Putamen (tissue), 1 donor: ENCODE measurements at places on chromosomes 3 and 15.

DNA sequence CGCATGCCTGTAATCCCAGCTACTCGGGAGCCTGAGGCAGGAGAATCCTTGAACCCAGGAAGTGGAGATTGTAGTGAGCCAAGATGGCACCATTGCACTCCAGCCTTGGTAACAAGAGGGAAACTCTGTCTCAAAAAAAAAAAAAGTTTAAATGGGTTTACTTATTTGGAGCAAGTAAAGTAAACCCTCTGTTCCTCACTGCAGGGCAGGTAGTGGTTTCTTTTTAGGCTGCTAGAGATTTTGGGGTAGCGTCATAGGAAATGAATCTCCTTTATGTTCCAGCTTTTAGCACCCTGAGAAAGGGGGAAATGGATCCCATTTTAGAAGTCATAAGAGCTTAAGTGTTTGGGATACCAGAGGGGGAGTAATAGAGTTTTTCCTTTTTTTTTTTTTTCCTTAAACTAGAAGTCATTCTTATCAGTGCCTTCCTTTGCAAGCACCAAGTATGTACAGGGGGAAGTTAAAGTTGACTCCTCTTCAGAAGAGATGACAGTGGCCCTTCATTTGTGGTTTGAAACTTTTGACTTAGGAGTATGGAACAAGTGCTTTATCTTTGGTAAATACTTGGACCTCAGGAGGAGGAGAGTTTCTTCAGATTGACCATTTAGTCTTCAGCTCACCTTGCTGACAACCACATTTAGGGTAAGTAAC, 8.0 kb downstream of the PXK start:
- DNase-seq, result no peak

GRCh38 chr3:115806501-115806900, 183.2 kb downstream of the GAP43 start:
- no peak for DNase-seq

DNA sequence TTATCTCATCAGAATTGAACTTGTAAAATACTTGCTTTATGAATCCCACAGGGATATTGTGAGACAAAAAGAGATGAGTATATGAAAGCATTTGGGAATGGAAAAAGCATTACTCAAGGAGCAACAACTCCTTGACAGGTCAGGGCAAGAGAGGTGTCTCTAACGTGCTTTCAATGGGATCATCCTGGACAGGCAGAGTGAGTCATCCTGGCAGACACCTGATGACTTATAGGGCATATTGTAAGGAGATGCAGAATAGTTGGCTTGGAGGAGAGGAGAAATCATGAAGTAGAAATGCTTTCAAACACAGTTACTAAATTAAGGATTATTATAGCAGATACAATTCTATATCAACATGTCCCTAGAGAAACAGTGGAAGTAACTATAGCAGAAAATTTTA, 71.9 kb upstream of the THSD4 start:
- DNase-seq, result no peak

DNA sequence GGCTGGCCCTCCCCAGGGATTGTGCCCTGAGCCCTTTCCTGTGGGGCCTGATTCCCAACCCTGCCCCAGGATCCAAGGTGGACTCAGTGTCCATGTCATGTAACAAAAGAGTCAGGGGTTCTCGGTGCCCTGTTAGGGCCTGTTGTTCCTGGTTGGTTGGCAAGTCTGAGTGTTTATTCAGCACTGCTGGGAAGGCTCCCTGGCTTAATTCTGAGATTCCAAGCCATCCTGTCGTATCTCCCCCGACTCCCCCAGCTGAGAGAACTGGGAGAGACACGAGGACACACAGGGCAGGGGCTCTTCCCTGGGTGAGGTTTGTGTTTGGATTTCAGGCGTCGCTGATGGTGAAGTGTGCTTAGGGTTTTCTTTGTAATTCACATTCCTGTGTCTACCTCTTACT, 78.3 kb downstream of the EEFSEC start:
- DNase-seq, result no peak

DNA sequence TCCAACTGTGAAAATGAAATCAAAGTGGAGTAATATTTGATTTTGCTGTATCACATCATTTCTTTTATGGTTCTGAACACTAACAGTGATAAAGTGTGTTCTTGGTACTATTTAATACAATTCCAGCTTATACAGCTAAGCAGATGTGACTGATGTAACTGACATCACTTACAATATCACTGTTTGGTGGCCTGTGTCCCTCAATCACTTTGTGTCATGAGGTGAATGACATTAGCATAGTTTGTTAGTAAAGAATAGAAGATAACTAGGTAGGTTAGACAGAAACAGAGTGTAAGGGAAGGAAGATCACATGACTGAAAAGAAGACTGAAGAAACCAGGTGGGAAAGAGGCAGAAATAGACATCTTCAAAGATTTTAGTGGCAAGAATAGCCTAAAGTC, 138.7 kb downstream of the AQP9 start:
- no peak for DNase-seq

DNA sequence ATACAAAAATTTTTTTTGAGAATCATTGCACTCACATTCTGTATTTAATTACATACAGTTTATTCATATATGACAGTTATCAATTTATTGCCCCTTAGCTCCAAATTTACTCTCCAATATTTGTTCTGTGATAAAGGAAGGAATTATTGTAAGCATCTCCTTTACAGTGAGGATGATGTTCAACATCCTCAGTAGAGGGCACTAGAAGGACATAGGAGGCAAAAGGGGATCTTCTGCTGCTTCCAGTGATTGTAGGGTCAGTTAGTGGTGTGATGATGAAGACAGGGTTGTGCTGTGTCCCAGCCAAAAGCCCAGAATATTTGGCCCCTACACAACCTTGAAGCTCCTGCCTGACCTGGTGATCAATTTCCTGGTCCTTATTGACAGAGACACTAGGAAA, 89.9 kb upstream of the DCBLD2 start:
- DNase-seq, result no peak

DNA sequence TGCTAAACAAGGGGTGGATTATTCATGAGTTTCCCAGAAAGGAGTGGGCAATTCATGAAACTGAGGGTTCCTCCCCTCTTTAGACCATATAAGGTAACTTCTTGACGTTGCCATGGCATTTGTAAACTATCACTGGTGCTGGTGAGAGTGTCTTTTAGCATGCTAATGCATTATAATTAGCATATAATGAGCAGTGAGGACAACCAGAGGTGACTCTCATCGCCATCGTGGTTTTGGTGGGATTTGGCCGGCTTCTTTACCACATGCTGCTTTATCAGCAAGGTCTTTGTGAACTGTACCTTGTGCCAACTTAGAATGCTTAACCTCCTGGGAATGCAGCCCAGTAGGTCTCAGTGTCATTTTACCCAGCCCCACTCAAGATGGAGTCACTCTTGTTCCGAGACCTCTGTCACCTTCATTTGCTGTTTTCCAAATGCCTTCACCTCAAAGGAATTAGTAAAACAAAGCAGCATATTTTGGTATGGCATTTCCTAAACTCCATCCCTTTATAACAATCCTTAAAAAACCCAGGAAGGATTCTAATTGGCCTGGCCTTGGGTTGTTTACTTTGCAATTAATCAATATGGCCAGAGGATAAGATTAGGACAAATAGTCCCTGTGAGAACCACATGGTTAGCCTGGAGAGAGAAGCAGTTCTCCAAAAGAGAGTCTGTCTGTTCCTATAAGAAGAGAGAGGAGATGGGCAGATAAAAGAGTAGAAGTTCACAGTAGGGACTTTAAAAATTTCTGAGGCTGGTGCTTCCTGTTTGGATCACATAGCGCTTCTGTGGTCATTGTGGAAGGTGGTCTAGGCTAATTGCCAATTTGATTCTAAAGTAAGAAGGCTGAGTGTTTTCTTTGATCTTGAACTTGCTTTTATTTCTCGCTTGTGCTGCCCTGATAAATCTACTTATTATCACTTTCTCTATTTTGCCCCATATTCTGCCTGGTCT, 155.2 kb upstream of the EOMES start:
- DNase-seq, result no peak

DNA sequence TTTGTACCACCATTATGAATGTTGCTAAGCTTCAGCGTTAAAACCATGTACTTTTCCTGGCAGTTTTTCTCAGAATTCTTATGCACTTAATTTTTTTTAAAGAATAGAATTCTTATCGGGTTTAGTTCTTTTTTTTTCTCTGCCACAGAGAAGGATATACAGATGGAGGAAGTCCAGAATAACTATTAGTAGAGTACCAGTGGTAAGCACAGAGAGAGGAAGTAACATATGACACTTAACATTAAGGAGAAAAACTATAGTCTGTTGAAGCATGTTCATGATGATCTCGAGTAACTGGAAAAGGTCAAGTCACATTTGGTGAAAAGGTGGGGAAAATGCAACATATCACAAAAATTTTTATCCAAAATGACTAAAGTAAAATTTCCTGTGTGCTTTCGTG, 68.9 kb downstream of the RNF13 start:
- no peak for DNase-seq

GRCh38 chr3:159038405-159038804, 236.6 kb downstream of the MFSD1 start:
- no peak for DNase-seq

- DNase-seq, result no peak
Measured at GRCh38 chr15:75107908-75108838, 84.8 kb downstream of the PPCDC start.

DNA sequence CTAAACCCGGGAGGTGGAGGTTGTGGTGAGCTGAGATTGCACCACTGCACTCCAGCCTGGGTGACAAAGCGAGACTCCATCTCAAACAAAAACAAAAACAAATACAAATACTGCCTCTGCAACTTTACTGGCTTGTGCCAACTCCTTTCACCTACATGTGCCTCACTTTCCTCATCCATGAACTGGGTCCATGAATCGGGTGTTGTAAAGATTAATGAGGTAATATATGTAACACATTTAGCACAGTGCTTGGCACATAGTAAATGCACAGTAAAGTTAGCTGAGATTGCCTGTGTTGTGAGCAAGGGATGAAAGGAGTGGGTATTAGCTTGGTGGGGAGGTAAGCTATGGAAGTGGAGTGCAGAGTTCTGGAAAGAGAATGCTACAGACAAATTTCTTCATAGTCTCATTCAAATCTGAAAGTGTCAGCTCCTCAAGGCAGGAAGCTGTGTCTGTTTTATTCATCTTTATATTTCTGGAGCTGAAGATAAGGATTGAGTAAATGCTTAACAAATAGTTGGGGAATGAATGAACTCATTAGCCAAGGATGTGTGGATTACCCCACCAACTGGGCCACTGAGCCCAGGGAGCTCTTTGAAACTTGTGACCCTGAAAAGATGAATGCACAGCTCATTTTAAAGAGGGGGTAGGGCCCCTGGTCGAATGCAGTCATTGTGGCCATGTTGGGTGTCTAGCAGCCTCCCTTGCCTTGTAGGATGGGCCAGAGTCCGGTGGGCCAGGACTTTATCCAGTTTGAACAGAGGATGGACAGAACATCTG, 7.7 kb upstream of the CDCP1 start:
- no peak for DNase-seq

DNA sequence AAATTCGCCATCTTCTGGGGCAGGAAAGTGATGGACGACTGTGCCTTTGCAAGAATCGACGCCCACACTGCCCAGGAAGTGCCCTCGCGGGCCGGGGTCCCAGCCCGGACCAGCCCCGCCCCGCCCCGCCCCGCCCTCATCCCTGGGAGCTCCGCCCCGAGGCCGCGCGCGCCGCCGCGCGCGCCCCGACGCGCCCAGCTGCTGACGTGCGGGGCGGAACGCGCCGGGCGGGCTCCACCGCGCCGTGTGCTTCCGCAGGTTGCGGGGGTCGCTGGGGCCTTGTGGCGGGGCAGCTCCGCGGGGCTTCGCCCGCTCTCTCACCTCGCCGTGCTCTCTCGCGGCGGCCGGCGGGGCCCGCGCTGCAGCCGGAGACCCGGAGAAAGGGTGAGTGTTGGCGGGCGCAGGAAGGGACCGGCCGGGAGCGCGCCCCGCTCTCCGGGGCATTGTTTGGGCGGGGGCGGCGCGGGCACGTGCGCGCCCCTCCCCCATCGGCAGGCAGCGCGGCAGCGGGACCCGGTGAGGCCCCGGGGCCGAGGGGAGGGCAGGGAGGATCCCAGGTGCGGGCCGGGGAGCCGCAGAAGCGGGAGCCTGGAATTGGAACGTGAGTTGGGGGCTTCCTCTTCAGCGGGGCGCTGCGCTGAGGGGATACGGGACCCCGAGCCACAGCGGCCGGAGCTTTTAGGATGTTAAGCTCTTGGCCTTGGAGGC, at the start of gene YEATS2:
TSS of gene YEATS2 (plus strand) at position 188 of the 708 bp plus-strand sequence. CDS start 17,366 bp downstream, outside the sequence.
- DNase-seq, result peak; percentile 71

GRCh38 chr3:49607105-49607591, 52.9 kb downstream of the BSN start:
- DNase-seq, result no peak

DNA sequence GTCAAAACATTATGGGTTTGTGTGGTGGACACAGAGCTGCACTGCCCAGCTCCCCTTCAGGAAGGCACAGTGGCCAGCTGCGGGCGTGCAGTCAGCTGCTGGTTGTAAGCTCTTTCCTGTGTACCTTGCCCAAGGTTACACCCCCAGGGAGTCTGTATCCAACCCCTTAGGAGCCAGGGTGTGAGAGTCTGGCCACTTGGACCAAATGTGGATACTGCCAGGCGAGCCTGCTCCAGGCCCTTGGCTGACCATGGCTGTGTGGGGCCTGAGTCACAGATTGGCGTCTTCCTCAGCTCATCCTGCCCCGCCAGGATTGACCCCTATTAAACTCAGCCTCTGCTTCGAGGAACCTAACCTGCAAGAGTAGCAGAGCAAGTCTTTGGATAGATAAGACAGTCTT, 56.9 kb downstream of the ABHD5 start:
- no peak for DNase-seq

DNA sequence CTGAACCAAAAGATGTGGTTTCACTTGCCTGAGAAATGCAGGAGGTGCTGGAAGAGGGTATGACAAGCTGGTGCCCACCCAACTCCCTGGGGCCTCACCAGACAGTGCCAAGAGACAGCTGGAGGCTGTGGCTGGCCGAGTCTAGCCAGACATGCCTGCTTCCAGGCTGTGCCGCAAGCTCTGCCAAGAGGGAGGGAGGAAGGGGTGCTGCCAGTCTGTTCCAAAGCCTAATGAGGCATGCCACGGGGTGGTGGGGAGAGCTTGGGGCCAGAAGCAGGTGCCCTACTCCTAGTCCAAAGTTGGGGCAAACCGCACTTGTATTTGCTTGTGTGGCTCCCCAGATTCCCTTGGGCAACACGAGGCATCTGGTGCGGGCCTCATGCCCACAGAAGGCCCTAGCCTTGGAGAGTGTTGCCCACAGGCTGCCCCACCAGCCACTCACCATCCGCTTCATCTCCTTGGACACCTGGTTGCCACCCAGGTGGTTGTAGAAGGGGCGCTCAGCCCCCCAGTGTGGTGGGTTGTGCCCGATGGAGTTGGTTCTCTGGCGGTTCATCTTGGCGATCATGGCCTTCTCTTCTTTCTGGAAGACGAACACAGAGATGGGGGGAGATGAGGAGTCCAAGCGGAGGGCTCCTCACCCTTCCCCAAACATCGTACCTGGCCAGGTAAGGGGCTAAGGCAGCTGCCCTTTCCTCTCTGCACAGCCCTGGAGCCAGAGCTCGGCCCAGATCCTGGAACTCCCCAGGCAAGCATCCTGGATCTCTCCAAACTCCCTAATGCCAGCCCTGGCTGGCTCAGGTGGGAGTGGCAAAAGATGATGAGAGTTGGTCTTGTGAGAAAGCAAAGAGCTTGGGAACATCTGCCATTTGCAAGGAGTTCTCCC, 123.4 kb downstream of the SEC22A start:
- DNase-seq, result no peak
